ENCODE measurements at places on chromosomes 2 and 18. TPM values are rescaled to one million over a fixed set of nuclear protein-coding genes. Genes with fewer than 3 reads are reported as not detected.

DHRS9 gene
- not detected for total RNA-seq

NTSR2 gene
- not detected for total RNA-seq

DTNA gene
- 31.6 TPM for total RNA-seq

SEC11C gene
- 10.2 TPM for total RNA-seq

DHX57 gene
- total RNA-seq, result 21.3 TPM

KCNE4 gene
- total RNA-seq, result 1.6 TPM

GPD2 gene
- total RNA-seq, result 171 TPM

NGEF gene
- 6.2 TPM for total RNA-seq

IL36RN gene
- not detected for total RNA-seq

PECR gene
- total RNA-seq, result 16.5 TPM

CYRIA gene
- 2.5 TPM for total RNA-seq

RAPGEF4 gene
- under 0.01 TPM for total RNA-seq

MLPH gene
- total RNA-seq, result 49.5 TPM

LYG2 gene
- not detected for total RNA-seq

KIAA2012 gene
- not detected for total RNA-seq

NOSTRIN gene
- 0.20 TPM for total RNA-seq

ELOA2 gene
- total RNA-seq, result not detected
